ENCODE measurements at places on chromosomes 1 and 21.
A peak's percentile ranks its signal among the peaks of the same experiment; 100 is the strongest.

- DNase-seq: peak; percentile 41
Observed at GRCh38 chr1:210596641-210597040, 267.9 kb downstream of the HHAT start.

DNA sequence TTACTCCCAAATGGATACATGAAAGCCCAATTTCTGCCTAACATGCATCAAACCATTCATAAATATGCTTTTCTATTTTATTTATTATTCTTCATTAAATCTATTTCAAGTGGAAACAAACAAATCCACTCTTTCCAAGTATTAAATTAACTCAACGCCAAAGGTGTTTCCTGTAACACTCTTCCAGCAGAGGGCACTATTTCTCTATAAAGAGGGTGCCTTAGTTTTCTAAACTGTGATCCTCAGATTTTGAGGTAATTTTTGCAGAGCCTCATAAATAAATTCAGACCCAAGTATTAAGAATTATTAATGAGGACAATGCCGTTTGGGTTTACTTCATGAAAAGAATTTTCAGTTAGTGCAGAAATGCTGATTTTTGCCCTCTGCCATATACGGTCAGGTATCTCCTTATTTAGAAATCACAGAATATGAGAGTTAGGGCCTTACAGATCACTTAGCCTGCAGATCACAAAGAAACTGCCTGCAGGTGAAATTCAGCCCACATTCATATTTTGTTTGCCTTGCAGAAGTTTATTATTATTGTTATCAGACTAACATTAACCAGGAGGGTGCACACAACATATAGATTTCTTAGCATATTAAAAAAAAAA, 40.1 kb upstream of the MYSM1 start:
- peak; percentile 65 for DNase-seq

GRCh38 chr1:175697255-175697654, 46.1 kb downstream of the TNR start:
- DNase-seq: no peak

GRCh38 chr1:86200901-86201300, 44.3 kb upstream of the COL24A1 start:
- no peak for DNase-seq

Data from fibroblast of skin of back (primary cell).